ENCODE measurements at places on chromosomes 7 and 10.

- DNase-seq: no peak
Measured at GRCh38 chr7:45699015-45699309, 124.8 kb downstream of the ADCY1 start.

- no peak for DNase-seq
Measured at GRCh38 chr7:112635742-112636141, 154.5 kb downstream of the TMEM168 start.

DNA sequence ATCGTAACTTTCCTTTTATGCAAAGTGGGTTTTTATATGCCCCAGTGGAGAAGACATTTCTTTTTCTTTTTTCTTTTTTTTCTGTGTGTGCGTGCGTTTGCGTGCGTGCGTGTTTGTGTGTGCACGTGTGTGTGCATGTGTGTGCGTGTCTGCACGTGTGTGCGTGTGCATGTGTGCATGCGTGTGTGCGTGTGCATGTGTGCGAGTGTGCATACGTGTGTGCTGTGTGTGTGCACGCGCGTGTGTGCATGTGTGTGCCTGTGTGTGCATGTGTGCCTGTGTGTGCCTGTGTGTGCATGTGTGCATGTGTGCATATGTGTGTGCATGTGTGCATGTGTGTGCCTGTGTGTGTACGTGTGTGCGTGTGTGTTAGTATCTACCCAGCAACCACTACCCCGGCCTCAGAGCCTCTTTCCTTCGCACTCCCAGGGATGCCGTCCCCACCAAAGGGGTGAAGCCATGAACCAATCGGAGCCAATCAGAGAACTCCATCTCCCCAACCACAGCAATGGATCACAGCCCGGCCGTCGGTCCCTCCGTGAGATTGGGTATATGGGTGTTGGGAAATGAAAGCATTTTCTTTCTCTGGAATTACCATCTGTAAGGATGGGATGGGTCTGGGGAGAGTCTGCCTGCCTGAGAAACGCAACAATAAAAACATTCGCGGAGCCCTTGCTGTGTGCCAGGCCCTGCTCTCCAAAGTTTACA lies 92.3 kb downstream of the ELFN1 start:
- no peak for DNase-seq

- DNase-seq: peak; percentile 3
Measured at GRCh38 chr10:9957351-9957750, 1060.3 kb upstream of the CELF2 start.

DNA sequence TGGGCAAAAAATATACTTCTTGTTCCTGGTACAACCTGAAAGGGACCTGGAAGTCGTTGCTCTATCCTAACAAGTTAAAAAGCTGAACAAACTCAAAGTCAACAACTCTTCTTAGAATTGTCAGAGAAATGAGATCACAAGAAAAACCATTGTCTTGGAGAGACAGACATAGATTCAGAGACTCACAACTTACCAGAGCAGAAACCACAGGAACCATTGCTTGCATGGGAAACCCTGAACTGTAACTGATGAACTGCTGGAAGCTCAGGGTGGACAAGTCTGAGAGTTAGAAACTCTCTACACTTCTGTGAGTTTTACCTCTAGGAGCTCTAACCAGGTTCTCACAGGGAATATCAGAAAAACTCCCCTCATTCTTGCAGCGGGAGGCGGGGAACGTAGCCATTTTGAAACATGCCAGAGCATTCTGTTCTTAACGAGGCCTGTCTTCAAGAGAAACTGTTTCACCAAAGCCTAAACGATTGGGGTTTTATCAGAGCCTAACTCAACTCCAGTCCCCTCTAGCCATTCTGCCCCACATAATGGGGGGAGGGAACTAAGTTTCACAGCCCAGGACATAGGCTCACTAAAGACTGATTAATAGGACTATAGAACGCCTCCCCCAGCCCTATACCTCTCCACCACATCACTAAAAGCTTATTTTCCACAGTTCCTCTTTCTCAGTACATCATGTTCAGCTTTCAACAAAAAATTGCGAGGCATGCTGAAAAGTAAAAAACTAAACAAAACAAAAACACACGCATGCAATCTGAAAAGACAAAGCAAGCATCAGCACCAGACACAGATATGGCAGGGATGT lies 12.0 kb upstream of the GSDME start:
- no peak for DNase-seq

DNA sequence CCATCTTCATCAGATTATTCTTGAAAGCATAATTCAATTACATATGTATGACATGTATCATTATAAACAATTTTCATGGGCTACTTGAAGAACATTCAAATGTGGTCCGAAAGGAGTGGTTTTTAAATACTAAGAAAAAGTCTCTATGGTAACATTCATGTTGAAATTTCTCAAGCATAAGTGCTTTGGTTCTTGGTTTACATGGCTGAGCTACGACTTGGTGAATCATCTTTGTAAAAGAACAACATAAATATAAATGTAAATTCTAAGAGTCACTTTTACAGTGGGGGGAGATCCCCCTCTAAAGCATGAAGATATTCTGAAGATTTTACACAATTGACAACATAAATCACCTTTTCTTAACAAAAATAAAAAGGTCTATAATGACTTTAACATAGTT lies 118.6 kb downstream of the MAGI2 start:
- no peak for DNase-seq

Data from T1000 (cell line).